A549 treated with GW870086 at 1 μM for 4 hours (cell line): ENCODE measurements at places on chromosomes 5 and 9. TPM values are rescaled to one million over a fixed set of nuclear protein-coding genes. Genes with fewer than 3 reads are reported as not detected.

IL3 gene
- not detected in 5 replicates for total RNA-seq

DIRAS2 gene
- not detected in 5 replicates for total RNA-seq

NUP214 gene
- total RNA-seq = 22.0 to 27.1 TPM (median 23.1 TPM) in 5 replicates

C9orf85 gene
- total RNA-seq = 11.7 to 15.7 TPM (median 15.0 TPM) in 5 replicates

SHISAL2B gene
- total RNA-seq = not detected in 5 replicates

KIF20A gene
- 37.8 to 49.5 TPM (median 41.9 TPM) in 5 replicates for total RNA-seq

PPWD1 gene
- total RNA-seq = 17.0 to 20.5 TPM (median 17.3 TPM) in 5 replicates

VAV2 gene
- 34.1 to 43.9 TPM (median 39.8 TPM) in 5 replicates for total RNA-seq

OR1Q1 gene
- not detected in 5 replicates for total RNA-seq
